ENCODE measurements at places on chromosomes 2 and 18. TPM values are rescaled to one million over a fixed set of nuclear protein-coding genes. Genes with fewer than 3 reads are reported as not detected.

The CD226 gene
- total RNA-seq: not detected

The SOX11 gene
- 19.8 TPM for total RNA-seq

The COPS9 gene
- 304 TPM for total RNA-seq

The FOXD4L1 gene
- 1.0 TPM for total RNA-seq

The MC2R gene
- not detected for total RNA-seq

The SLC19A3 gene
- total RNA-seq: not detected

The RAD51AP2 gene
- total RNA-seq: not detected

The SPATS2L gene
- total RNA-seq: 355 TPM

The DSG1 gene
- not detected for total RNA-seq

The TMEM178A gene
- total RNA-seq: 0.14 TPM

The CERKL gene
- total RNA-seq: 0.05 TPM

The ALPP gene
- total RNA-seq: 0.08 TPM

The SP3 gene
- 133 TPM for total RNA-seq

The EFR3B gene
- 4.0 TPM for total RNA-seq

The CD8B gene
- not detected for total RNA-seq

The NTSR2 gene
- total RNA-seq: not detected

The CFAP65 gene
- total RNA-seq: not detected

The NAT8 gene
- not detected for total RNA-seq

Data from SJCRH30 (cell line).